ENCODE measurements at places on chromosomes 7 and 10.
A peak's percentile ranks its signal among the peaks of the same experiment; 100 is the strongest.

- no peak for DNase-seq
Observed at GRCh38 chr10:132417957-132418441, 21.0 kb downstream of the PWWP2B start.

DNA sequence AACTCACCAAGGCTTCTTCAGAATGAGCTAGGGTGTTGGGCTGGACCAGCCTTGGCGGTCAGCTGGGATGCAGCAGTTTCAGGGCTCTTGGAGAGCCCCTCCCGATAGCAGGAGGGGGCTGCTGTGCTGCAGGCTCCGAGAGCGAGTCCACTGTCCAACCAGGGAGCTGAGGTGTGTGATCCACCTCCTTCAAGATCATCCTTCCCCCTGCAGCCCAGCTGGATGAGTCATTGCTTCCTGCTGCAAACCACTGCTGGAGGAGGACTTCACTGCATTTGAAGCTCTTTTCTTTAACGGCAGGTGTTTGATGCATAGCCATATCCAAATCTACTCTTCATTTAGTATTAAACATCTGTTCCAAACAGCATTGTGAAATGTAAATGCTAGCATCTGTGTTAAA lies 54.2 kb upstream of the EBF3 start:
- no peak for DNase-seq

DNA sequence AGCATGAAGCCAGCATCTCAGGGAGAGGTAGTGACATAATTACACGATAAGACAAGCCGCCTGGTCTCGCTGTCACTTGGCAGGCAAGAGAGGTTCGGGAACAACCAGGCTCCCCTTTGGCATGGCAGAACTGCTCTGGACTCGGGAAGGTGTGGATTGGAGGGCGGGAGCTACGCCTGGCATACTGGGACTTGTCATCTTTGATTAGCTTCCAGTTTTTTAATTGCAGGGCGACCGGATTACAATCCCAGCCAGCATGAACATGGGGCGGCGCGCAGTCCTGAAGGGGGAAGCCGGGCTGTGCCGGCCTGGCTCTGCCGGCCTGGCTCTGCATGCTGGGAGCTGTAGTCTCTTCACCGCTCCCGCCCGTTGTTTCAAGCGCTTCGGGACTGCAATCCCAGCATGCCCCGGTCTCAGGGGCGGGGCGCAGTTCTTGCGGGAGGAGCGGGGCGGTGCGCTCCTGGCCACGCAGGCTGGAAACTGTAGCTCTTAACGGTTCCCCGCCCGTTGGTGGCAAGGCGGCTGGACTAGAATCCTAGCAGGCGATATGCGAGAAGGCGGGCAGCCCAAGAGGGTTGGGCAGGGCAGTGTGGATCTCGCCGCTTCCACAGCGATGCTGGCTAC lies 45.5 kb upstream of the ZNF716 start:
- DNase-seq, result no peak

DNA sequence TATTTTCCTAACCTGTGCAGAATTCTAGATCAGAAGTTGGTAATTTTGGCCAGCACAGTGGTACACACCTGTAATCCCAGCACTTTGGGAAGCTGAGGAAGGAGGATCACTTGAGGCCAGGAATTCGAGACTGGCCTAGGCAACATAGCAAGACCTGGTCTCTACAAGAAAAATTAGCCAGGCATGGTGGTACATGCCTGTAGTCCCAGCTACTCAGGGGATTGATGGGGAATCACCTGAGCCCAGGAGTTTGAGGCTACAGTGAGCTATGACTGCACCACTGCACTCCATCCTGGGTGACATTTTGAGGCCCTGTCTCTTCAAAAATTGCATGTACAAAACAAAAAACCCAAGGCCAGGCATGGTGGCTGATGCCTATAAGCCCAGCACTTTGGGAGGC lies 8.6 kb downstream of the PGAM1 start:
- DNase-seq, result no peak

DNA sequence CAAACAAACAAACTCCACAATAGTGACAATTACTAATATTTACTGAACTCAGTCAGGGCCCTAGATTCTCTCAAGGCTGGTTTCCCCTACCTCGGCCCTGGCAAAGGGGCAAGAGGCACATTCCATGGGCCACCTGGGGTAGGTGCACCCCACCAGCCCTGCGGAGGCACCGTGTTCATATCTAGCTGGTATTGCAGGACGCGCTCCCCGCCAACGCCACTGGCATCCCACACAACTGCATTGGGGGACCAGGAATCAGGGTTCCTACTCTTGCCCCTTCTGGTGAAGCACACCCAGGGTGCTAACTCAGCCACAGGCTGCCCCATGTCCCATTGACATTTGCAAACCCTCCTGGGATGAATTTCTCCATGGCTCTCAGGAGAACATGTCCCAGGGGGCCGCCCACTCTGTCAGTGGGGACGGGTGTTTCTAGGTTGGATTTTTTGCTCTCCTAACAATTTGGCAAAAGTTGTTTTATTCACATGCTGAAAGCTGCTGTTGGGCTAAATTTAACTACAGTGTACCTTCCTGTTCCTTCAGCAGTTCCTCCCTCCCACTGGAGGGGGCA lies 76.7 kb downstream of the ZRANB1 start:
- no peak for DNase-seq

DNA sequence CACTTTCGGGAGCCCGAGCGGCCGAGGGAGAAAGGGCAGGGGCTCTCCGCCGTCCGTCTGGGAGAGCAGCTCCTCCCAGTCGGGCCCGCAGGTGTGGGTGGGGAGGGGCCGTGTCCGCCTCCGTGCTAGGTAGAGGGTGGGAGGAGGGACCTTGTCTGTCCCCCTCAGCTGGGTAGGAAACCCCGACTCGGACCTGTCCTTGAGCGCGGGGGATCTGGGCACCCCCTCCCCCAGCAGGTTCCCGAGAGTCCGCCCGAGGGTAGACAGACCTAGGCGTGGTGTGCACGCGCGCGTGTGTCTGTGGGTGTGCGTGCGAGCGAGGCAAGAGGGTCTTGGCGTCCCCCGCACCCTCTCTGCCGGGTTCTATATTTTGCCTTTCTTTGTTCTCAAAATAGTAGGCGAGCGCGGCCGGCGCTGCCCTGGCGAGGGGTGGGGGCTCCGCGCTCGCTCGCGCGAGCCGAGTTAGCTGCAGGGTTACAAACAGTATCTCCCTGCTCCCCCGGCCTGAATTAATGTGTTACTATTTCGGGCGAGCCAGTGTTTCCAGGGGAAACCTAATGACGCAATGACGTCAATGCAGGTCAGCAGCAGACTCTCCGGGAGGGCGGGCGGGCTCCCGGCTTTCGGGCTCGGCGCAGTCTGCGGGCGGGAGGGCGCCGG lies 73.9 kb upstream of the LEP start:
- DNase-seq, result peak; percentile 61

DNA sequence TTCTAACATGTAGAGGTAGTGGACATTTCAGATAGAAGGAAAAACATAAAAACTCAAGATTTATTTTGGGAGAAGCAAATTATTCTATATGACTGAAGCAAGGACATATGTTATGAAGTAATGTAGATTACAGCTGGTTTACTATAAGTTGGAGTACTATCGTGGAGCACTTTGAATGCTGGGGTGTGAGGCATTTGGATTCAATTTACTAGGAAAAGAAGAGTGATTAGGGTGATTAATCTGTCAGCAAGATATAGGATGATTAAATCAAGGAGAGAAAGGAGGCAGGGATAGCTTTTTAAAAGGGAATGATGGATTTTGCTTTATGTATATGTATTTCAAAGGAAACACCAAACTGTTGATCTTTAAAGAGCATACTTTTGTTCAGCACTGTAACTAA lies 318.4 kb upstream of the KAT6B start:
- no peak for DNase-seq

GRCh38 chr10:34126371-34127151 lies 688.5 kb downstream of the PARD3 start:
- DNase-seq, result no peak

GRCh38 chr10:77501152-77501845 lies 136.3 kb downstream of the KCNMA1 start:
- DNase-seq, result no peak

GRCh38 chr7:122790132-122790531 lies 87.4 kb upstream of the RNF148 start:
- no peak for DNase-seq

- no peak for DNase-seq
Observed at GRCh38 chr10:80277016-80277415, 12.4 kb downstream of the MAT1A start.

GRCh38 chr10:113711142-113711541 lies 31.4 kb downstream of the CASP7 start:
- DNase-seq, result no peak

- no peak for DNase-seq
Observed at GRCh38 chr7:106062006-106062405, 50.1 kb downstream of the SYPL1 start.

- no peak for DNase-seq
Observed at GRCh38 chr7:158963771-158964241, 107.4 kb downstream of the DYNC2I1 start.

- no peak for DNase-seq
Observed at GRCh38 chr10:63515002-63515763, 6.0 kb upstream of the REEP3 start.

GRCh38 chr10:14860791-14861190 lies 17.9 kb upstream of the SUV39H2 start:
- no peak for DNase-seq

DNA sequence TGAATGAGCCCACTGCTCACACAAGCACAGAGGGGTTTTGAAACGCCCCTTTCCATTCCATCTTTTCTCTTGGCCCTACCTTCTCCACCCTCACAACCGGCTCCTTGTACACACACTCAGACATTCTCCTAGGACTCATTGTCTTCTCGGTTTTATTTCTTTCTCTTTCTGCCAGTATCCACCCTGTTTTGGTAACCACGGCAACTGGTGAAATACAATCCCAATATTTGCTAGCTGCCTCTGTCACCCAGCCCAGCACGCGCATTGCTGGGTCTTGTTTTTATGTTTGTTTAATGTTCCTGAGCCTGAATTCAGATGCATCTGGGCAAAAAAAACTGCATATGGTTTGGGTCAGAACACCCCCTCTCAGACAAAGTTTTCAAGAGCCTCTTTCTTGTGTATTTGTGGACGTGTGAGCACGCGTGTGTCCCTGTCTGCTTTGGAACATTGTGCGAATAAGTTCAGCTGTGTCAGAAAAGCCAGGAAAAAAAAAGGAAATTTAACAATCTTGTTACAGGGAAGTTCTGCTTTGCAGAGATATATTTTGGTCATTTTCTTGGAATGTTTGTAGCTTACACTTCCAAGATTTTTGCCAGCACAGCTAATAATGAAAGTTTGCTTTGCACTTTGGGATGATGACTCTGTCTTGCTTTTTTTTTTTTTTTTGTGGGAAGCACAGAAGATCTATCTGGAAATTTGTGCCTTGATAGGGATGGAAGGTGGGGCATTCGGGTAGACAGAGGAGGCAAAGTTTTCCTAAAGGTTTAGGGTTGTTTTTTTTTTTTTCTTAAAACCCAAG lies 225.9 kb downstream of the TRIL start:
- DNase-seq, result no peak

- DNase-seq, result no peak
Observed at GRCh38 chr7:13822678-13823077, 166.8 kb downstream of the ETV1 start.

GRCh38 chr10:17644485-17644943 lies 563 bp downstream of the STAM start:
- DNase-seq, result peak; percentile 23

GRCh38 chr7:69110450-69111050 lies 487.7 kb upstream of the AUTS2 start:
- no peak for DNase-seq

- DNase-seq, result no peak
Observed at GRCh38 chr7:157347217-157347904, 10.6 kb downstream of the DNAJB6 start.

DNA sequence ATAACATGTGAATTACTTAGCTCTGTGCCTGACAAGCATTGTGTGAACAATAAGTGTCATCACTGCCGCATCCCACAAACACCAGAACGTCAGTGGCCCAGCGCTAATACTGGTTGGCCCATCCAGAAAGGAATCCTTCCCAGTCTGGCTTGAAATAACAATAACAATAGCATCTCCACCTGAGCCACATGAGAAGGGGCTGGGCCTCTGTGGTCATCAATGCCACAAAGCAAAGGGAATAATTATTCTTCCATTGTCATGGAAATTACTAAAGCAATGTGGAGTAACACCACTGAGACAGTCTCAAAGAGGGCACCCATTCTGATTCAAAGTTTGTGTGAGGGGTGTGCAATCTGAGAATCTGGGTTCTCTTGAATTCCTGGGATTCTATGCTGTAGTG lies 105.7 kb upstream of the INHBA start:
- no peak for DNase-seq

DNA sequence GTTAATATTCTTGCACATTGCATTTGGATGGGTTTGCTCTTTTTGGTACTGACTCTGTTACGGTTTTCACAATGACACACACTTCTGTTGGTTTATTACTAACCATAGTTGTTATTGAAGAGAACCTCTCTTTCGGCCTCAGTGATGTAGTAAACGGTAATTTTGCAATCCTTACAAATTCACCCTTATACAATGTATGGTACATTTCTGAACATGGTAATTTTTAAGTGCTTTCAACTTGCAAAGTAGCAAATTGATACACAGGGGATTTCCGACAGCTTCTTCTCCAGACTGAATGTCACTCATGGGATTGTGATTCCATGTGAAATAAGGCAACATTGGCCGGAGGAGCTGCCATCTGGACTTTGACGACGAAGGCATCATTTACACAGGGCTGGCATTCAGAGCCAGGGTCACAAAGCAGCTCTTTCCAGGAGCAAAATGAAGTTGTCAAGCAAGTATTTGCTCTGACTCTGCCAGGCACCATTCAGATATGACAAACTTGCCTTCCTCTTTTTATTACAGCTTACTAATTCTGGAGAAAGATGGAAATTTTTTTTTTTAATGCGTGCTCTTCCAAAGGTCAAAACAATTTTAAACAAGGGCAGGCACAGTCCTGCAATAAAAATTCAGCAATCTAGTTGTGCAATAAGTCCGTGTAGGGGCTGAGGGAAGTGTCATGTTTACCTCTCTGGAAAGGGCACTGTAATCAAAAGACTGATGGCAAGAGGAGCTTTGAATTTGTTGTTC lies 711.5 kb upstream of the C7orf33 start:
- no peak for DNase-seq

DNA sequence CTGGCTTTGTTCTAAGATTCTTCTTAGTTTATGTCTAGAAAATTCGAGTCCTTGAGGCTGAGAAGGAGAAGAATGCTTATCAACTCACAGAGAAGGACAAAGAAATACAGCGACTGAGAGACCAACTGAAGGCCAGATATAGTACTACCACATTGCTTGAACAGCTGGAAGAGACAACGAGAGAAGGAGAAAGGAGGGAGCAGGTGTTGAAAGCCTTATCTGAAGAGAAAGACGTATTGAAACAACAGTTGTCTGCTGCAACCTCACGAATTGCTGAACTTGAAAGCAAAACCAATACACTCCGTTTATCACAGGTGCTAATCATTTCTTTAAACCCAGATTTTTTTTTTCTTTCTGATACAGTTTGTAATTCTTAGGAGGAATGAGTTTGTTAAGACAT lies 6.7 kb downstream of the CEP55 start:
- peak; percentile 25 for DNase-seq

- no peak for DNase-seq
Observed at GRCh38 chr10:85614566-85614965, 752.0 kb downstream of the GRID1 start.
